ENCODE measurements at places on chromosomes 4 and X. TPM values are rescaled to one million over a fixed set of nuclear protein-coding genes. Genes with fewer than 3 reads are reported as not detected.

GRCh38 chr4:45131020-45131419 is 404.7 kb upstream of the GNPDA2 start:
- DNase-seq: no peak

GRCh38 chr4:167282171-167282864 is 48.0 kb upstream of the SPOCK3 start:
- DNase-seq: peak; percentile 20

Gene SPANXA1
- not detected for total RNA-seq

DNA sequence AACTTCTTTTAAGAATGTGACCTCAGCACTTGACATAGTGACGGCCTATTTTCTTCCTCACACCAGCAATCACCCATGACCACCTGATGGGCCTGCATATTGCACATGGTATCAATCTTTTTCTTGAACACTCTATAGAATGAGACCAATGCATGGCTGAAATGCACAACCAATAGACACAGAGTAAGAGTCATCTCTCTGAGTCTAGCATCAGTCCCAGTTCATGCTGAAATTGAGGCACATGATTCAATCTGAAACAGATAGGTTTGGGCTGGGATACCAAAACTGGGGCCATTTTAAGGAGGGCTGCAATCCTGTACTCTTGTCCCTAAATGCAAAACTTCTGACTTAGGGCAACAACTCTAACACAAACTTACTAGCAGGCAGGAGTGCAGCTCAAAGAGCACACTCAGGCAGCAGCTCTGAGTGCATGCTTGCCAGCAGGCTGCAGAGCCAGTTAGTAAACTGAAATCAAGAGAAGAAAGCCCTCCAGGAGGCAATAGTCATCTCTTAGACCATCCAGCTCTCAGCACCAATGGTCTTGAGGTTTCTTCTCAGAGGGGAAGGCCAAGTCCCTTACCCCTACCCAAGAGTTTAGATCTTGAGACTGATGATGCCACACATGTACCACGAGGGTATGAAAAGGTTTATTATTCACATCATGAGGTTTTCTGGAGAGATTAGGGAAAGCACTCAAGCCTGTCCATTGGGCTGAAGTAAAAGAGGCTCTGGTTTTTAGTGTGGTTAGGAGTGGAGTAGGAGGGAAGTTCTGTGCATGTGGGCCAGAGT is 24.7 kb upstream of the GPR101 start:
- DNase-seq: no peak

Gene RBBP7
- 129 TPM for total RNA-seq

DNA sequence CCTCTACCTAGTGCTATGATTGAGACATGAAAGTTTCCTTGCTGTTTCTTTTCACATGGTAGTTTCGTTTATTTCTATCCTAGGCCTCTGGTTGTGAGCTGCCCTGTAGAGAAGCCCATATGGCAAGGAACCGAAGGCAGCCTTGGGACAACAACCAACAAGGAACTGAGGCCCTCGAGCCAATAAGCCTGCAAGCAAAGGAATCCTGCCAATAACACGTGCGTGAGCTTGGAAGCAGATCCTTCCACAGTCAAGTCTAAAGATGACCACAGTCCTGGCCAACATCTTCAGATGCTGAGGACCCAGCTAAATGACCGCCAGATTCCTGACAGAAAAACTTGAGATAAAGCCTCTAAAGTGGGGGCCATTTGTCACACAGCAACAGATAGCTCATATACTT is 100.4 kb upstream of the FAM9B start:
- no peak for DNase-seq

DNA sequence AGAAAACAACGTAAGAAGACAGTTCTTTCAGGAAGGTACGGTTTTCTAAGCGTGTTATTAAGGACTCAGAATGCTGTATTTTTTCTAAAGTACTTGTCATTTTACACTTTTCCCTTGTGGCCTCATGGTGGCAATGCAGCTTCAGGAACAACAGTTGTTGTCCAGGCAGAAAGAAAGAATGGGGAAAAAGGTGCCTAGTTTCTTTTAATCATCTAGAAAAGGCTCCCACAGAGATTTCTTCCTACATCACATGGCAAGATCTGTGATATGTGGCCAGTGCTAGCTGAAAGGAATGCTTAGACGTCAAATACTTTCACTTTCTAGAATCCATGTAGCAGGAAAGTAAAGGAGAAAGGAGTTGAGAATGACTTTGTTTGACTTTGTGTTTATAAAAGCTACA is 49.0 kb upstream of the TRAM1L1 start:
- DNase-seq: peak; percentile 43

Gene PABPC5
- total RNA-seq: 0.44 TPM

Gene ZDHHC15
- total RNA-seq: not detected

Gene DGAT2L6
- total RNA-seq: not detected

DNA sequence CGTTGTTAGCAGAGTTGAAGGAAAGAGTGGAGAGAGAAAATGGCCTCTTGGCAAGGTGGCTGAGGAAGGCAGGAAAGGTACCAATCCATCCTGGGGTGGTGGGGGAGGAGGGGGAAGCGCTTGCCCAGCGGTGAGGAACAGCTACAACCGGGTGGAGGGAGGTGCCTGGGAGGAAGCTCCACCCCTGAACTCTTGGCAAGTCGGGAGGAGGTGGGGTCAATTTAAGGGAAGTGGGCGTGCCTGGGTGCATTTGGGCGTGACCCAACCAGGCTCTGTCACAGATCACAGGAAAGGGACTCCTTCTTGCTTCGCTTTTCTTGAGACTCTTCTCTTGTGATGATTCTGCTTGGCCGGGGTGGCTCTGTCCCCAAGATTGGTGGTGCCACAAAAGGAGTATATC is 41.7 kb downstream of the BCORL1 start:
- DNase-seq: peak; percentile 28

Gene ABHD18
- 9.1 TPM for total RNA-seq

Gene MAGEB6B
- not detected for total RNA-seq
